Osteoblast (primary cell): ENCODE measurements at places on chromosomes 11 and 22.
A peak's percentile ranks its signal among the peaks of the same experiment; 100 is the strongest.

DNA sequence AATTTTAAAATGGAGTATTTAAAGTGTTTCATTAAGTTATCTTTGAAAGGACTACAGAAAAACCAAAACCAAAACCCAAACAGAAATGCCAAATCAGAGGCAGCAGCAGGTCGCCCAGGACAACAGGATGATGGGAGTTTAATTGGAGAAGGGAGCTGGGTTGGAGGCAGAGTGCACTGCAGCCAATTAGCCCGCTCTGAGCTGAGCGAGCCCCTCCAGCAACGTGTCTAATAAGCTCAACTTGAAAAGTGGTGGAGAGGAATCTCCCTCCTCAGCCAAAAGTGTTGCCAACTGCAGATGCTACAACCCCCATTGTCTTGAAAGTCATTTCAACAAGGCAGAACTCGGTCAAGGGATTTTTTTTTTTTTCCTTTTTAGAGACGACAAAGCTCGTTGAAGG, 323.9 kb downstream of the CADM1 start:
- DNase-seq = no peak

GRCh38 chr22:43277987-43278601, 65.1 kb downstream of the SCUBE1 start:
- no peak for DNase-seq

DNA sequence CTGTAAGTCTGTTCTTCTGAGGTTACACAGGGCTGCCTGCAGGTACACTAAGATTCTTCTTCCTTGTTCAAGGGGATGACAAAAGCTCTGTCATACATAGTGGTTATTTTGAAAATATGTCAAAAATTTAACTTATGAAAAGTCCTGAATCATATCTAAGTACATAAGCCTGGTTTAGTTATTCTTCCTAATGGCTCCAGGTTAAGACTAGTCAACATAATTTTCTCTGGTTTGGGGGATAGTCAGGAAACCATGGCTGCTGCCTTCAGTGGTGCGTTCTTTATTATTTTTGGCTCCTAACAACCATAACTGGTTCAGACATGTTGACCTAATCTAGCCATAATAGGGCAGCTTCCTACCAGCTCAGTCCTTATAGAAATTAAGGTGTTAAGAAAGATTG, 257.4 kb upstream of the DDI1 start:
- no peak for DNase-seq

DNA sequence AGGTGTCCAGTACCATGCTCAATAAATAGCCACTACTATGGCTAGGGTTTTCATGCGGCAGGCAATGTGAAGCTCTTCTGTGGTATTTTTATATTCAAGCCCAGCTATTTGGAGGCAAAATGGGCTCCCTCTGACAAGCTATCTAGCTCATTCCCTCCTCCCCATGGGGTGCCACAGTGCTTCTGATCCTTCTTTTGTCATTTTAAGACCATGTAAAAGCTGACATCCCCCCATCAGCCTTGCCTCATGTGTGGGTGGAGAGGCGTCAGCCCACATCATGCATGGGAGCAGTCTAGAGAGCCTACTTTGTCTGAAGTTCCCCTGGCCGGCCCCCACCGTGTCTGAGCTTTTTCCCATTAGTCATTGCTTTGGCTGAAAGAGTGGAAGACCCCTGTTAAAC, 59.8 kb downstream of the NAV2 start:
- no peak for DNase-seq

- no peak for DNase-seq
Measured at GRCh38 chr11:95279921-95280868, 49.2 kb upstream of the SESN3 start.

DNA sequence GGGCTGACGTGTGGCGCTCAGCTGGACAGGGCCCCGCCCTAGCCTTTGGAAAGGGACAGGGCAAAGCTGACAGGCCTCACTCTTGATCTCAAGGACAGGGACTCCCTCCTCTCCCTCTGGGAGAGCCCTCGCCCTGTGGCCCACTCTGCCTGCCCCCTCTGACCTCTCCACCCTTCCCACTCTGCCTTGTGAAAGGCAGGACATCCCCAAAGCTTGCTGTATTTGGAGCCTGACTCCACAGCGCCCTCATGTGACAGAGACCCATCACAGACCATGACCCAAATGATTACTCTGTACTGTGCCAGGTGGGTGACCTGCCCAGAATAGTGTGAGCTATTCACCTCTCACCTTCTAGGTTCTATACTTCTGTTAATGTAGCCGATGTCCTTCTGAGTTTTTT, 18.8 kb downstream of the P2RY2 start:
- DNase-seq = peak; percentile 97

GRCh38 chr11:111183706-111184105, 61.8 kb upstream of the POU2AF2 start:
- DNase-seq = no peak

DNA sequence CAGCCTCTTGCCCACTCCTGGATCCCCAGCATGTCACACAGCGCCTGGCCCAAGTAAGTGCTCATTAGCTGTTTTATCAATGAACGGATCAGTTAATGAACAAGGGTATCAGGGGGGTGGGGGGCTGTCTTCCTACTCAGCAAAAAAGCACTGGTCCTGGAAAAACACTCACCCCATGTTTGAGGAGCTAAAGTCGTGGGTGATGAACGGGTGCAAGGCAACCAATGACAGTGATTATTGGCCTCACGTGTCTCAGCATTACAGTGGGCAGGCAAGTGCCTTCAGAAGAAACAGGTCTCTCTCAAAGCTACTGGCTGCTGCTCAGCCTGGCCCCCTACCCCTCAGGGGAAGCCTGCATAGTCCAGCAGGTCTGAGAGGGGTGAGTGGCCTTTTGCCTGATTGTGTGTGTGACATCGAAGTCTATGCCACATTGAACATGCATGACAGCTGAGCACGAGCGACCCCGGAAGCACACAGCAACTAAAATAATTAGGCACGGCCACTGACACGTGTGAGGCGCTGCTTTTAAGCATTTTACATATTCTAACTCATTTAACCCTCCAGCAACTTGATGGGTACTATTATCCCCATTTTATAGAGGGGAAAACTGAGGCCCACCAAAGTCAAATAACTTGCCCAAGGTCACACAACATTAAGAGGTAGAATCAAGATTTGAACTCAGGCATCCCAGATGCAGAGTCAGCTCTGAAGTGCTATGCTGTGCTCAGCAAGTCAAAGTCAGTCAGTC, 2.6 kb upstream of the MS4A10 start:
- no peak for DNase-seq

DNA sequence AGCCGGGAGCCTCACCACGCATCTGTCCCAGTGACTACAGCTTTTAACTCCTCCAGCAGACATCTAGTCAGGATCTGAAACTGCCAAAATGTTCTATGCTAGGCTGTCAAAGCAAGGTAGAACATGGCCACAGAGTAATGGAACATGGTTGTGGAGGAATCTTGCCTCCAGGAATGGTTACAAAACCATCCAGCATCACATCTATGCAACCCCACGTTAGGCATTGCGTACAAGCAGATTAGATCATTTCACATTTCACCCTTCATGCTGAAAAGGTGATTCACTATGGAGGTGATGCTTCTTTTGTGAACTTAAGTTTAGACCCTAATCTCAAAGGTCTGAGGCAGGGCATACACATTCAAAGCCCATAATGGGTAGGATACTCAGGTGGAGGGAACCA, 103.0 kb downstream of the PARVA start:
- DNase-seq = no peak

DNA sequence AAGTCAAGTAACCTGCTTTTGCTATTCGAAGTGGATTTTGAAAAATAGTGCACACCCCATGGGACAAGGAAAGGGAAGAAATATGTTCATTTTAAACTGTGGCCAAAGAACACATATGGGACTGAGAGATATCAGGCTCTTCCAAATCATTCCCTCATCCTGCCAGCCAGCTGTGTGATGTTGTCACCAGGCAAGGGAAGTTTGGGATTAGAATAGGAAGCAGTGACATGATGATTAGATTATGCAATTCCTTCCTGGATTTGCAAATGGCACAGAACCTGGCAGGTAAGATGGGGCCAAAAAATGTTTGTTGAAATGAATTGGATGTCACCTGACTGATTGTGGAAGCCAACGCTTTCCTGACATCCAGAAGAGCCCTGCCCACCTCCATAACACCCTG, 4.9 kb upstream of the SCN3B start:
- no peak for DNase-seq

- DNase-seq = peak; percentile 93
Measured at GRCh38 chr11:11027288-11027687, 169.4 kb upstream of the ZBED5 start.

- DNase-seq = no peak
Measured at GRCh38 chr11:112795142-112795815, 165.9 kb upstream of the NCAM1 start.

DNA sequence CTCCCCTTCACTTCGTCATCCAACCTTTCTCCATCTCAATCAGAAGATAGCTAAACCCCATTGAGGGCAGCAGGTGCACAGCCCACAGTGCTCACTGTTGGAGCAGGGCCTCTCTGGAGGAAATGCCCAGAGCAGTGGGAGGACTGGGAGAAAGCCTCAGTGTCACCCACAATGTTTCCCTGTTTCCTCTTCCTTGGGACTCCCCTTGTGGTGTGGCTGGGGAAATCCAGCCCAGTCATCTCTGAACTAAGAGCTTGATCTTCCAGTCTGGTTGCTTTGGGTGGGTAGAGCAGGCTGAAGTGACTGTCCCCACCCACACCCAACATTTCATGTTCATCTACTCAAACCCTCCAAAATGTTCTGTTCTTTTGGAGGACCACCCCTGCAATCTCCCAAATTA, 29.8 kb upstream of the EED start:
- no peak for DNase-seq

DNA sequence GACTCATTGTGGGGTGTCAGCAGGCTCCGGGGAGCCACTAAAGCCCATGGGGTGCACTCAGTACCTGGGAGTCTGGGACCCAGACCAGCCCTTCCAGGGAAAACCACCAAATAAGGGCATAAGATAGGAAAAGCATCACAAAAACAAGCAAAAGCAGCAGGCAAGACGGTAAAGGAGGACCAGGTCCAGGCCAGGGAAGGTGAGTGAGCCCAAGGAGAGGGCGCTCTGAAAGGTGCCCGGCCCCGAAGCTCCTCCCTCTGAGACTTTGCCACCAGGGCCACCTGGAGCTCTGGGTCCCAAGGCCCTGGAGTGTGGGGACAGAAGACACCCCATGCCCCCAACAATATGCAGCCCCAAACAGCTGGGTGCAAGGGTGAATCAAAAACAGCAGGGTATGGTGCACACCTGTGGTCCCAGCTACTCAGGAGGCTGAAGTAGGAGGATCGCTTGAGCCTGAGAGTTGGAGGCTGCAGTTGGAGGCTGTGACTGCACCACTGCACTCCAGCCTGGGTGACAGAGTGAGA, 5.2 kb upstream of the IL17REL start:
- DNase-seq = peak; percentile 74

DNA sequence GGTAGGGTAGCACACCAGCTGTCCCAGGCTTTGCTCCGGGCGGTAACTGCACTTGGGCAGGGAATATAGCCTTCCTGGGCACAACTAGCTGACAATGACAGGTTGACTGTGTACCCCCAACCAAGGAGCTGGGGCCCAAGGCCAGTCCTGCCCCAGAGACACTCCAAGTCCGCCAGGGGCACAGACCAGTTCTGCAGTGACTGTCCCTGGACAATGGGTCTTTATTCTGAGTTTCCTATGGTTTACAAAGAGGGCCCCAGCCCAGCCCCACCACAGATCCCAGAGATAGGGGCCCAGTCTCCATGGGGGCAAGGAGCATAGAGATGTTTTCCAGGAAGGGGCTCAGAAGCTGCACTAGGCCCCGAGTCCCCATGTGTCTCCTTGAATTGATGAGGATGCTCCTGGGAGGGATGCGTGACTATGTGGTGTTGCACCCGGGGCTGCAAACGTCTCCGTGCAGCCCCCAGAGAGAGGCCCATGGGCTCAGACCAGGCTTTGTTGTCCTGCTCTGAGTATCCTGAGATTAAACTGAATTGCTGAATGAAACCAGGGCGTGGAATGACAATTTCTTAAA, 48.4 kb downstream of the CD6 start:
- DNase-seq = peak; percentile 64

DNA sequence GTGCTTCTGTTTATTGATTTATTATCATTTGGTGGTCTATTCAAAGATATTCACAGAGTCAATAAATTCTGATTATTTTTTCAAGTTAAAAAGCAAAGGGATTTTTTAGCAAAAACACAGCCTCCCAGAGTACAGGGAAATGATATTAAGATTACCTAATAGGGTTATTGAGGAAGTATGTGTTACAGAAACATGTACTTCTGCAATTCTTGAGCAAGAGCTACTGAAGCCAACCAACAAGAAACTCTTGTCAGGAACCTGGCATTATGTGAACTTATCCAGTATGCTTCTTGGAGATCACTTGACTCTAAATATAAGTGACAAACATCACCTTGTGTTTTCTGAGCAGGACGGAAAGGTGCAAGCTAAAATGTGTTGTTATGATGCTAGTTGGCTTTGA, 42.0 kb upstream of the CARD18 start:
- no peak for DNase-seq

DNA sequence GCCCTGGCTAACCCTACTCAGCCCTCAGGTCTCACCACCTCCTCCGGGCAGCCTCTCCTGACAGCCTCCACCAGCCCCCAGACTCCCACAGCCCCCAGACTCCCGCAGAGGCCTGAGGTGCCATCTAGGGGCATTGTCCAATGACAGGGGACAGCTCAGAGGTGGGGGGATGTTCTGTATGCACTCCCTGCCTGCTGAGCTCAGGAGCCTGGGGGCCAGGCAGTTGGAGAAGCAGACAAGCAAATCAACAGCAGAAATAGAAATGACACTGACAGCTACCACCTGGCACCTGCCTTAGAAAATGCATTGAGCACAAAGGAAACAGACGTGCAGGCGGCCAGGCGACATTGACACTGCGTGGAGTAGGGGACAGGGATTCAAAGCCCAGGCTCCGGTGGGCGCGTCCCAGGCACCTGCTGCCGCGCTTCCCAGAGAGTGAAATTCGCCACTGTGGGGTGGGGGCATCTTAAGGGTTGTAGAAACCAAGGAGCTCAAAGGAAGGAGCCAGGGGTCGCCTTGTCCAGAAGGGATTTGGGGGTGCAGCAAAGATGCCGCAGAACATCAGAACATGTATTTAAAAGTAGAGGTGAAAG, 22.5 kb upstream of the WNT7B start:
- DNase-seq = peak; percentile 82

DNA sequence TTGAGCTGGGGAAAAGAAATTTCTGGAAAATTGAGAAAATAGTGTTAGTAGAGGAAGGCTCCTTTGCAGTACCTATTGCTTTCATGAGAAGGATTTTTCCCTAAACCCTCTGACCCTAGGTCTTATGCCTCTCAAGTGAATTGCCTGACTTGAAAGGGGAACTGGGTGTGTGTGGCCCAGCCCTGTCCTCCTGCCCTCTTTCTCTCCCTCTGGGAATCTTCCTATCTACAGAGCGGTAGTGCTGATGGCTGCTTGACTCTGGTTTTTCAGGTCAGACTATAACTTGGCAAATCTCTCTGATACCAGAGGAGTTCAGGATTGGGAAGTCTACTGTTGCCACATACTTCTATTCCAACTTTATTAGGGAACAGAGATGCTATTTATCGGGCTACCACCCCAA, 19.2 kb downstream of the CAVIN3 start:
- DNase-seq = no peak

- peak; percentile 13 for DNase-seq
Measured at GRCh38 chr11:119115484-119116234, 5.7 kb upstream of the HINFP start.

- no peak for DNase-seq
Measured at GRCh38 chr22:42346722-42347121, 76.3 kb upstream of the TCF20 start.

GRCh38 chr11:59088162-59088561, 2.1 kb downstream of the GLYATL1B start:
- no peak for DNase-seq
